ENCODE measurements at places on chromosomes 3 and 15.
A peak's percentile ranks its signal among the peaks of the same experiment; 100 is the strongest.

GRCh38 chr3:6799264-6799915, 61.5 kb upstream of the GRM7 start:
- peak; percentile 79 for DNase-seq

DNA sequence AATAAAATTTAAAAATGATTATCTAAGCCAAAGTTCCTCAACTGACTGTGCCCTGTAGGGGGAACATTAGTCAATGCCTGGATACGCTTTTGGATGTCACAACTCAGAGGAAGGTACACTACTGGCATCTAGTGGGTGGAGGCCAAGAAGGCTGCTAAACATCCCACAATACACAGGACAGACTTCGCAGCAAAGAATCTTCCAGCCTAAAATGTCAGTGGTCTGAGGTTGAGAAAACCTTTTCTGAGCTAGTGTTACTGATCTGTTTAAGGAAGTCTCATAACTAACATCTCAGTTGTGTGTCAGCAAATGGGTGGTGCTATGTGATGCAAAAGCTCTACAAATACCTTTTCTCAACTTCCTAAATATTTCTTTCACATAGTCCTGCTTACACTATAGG, 20.9 kb upstream of the LDHAL6B start:
- peak; percentile 35 for DNase-seq

DNA sequence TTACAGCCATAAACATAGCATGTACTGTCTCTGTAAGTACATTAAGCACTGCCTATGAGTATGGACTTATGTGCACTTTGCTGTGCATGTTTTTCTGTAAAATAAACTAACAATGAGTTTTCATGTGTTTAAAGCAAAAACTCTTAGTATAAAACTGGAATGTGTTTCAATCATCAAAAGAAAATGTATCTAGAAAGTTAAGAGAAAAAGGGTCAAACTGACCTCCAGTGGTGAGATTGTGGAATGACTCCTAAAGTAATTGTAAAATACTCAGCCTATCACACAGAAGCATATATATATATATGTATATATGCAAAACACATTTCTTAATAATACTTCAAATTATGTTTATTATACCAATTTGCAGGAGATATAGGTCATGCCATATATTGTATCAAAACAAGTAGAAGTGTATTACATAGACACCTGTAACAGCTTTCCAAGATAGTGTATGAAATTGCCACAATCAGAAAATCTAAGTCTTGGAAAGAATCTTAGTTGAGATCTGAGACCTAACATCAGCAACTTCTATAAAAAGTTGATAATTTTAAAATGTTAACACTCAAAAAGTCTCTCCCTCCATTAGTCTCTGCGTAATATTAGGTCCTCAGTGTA, 199.6 kb downstream of the FMN1 start:
- peak; percentile 54 for DNase-seq

GRCh38 chr15:39255760-39256159, 325.1 kb upstream of the THBS1 start:
- DNase-seq, result no peak

GRCh38 chr3:172138193-172138537, 98.8 kb downstream of the FNDC3B start:
- DNase-seq, result no peak

DNA sequence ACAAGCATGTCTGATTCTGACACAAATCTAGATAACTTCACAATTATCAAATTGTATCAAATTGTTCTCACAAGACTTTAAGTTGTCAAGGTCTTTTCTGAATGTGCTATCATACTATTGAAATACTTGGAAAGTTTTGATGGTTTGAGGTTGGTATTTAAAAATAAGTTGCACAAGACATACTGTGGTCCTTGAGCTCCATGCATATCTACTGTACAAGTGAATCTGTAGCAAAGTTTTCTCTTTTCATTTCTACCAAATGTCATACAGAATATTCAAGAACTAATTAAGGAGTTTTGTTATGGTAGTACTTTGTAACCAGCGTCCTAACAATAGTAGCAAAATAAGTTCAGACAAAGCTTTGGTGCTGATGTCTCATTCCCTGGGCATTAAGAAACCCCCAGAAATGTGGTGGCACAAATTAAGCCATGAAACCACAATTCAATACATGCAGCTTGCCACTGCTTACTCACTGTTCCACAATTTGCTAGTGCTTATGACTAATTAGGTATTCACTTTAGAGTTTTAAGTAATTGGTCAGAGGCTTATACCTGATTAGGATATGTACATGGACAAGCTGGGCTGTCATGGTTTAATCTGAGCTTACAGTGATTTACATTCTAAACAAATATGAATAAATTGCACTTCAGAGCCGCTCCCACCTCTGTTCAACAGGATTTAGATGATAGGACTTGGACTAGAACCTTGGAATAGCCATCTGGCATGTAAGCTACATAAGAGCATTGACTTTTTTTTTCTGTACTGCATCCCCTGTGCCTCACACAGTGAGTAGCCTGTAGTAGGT, 8.8 kb downstream of the TBC1D23 start:
- DNase-seq, result peak; percentile 49

DNA sequence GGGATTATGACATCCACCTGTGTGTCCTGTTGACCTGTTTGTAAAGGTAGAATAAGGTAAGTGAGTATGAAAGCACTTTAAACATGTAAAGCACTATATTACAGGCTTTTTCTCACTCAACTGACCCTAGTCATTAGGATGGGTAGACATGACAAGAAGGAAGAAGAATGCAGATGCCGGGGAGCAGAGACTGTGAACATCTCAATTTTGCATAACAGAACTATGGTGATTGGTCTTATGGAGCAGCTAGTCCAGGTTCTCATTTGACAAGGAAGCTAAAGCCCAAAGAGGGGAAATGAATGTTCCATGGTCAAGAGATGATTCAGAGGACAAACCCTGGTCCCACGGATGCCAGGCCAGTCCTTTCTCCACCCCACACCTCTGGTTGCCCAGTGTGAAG, 200.1 kb upstream of the BCL6 start:
- no peak for DNase-seq

GRCh38 chr15:98978153-98978552, 29.4 kb downstream of the PGPEP1L start:
- DNase-seq, result no peak

GRCh38 chr3:196047391-196048030, 34.4 kb downstream of the TFRC start:
- peak; percentile 38 for DNase-seq

DNA sequence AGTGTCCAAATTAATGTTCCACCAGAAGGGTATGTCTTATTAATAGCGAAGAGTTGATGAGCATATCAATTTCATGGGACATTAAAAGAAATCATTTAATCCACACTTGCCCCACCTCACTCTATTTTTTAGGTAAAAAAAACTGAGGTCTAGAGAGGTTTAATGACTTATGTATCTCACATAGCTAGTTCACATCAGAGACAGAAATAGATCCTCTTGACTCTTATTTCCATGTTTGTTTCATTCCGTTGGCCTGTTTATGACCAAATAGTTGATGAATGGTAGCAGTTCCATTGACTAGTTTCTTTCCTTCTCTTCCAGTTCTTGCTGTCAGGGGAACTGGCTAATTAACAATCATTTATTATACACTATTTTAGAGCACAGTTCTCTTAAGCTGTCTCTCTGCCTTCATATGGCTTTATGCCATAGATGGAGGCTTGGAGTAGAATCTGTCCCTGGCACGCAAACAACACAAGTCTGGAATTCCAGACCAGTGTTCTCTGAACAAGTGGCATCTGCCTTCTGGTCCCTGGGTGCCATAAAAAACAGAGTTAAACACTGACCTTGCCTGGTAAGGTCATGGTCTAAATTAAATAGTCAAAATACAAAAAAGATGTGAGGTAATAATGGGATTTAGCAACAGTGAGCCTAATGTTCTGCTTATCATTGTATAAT, 220.0 kb upstream of the CGNL1 start:
- DNase-seq, result no peak

GRCh38 chr3:141279077-141279967, 47.7 kb downstream of the PXYLP1 start:
- peak; percentile 28 for DNase-seq

DNA sequence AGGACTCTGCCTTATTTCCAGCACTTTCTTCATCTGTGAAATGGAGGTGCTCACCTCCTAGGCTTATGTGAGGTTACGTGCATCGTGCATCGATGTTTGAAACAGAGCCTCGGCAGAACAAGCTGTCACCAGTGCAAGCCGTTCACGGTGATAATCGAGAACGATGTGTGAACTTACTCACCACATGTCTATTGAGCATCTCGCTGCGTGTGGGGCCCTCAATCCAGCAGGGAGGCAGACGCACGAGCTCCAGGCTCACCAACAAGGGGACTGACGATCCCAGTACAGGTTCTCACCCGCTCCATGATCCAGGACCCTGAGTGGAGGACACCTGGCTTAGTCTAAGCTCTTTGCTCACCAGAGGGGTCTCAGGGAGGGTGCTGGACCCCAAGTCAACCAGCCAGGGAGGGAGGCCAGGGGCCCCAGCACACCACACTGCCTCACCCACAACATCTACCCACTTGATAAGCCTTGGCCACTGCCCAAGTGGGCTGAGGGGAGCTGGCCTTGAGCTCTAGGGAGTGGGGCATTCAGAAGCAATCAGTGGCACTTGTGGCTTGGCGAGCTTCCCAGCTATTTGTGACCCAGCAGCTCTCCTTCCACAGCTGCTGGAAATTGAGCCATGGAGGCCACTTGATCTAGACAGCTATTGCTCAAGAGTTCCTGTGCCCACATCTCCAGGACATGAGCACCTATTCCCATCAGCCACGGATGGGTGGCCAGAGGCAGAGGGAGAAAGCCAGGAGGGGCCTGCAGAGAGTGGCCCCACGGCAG, 34.4 kb upstream of the SLC6A1 start:
- DNase-seq, result peak; percentile 85

GRCh38 chr15:66581972-66582537, 16.3 kb upstream of the LCTL start:
- DNase-seq, result peak; percentile 80

- no peak for DNase-seq
Observed at GRCh38 chr3:160451602-160452001, 2.0 kb upstream of the TRIM59 start.

GRCh38 chr3:157527131-157527881, 24.1 kb upstream of the VEPH1 start:
- no peak for DNase-seq

DNA sequence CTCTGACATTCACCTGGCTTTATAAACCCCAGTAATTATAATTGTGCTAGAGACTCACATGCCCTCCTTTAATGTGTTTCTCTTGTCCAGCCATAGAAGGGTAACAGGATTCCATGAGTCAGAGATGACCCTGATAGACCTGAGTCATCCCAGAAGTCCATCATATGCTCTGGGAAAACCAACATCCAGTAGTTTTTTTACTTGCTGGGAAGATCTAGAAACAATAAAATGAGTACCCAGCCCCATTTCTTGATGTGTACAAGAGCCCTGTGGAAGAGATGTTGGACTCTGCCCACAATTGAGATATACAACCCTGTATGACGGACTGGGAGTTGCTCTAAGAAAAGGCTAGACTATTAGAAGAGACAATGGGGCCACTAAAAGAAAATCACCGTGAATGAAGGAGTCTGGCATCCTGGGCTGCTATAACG, 22.4 kb upstream of the THUMPD3 start:
- DNase-seq, result no peak

- no peak for DNase-seq
Observed at GRCh38 chr3:48445277-48445882, 1.2 kb upstream of the ATRIP start.

GRCh38 chr3:192038726-192039125, 577.8 kb downstream of the PYDC2 start:
- DNase-seq, result no peak

Data from OCI-M1 (cell line).